ENCODE measurements at places on chromosomes 1 and 21.

DNA sequence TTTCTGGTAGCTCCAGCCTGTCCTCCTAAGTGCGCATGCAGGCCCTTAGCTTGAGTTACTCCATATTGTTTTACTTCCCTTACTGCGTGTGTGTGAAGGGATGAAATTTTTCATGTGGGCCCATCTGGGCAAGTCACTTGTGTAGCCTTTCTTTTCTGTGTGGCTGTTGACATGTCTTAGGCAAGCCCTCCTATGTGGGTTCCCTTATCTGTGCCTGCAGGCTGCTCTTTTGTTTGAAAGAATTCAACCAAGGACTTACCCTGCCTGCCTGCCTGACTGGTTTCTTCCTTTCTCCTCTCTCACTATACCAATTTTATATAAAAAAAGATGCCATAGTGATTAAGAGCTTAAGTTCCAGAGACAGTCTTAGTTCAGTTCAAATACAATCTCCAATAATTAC is 249.3 kb downstream of the ATG4C start:
- no peak for DNase-seq

DNA sequence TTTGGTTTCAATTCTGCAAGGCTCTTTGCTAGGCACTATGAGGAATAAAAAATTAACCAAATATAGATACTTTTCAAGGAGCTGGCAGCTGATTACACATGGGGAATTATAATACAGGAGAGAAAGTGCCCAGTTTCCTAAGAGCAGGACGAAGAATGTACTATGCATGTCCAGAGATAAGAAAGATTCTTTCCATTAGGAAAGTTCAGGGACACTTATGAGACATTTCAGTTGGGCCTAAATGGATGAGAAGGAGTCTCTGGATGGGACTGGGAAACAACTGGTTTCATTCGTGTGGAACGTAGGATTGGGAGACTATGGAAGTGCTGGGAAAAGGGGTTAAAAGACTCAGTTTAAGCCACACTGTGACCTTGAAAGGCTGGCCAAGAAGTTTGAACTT is 63.5 kb upstream of the MROH9 start:
- DNase-seq = no peak

GRCh38 chr1:247228133-247228532 is 27.7 kb upstream of the VN1R5 start:
- DNase-seq = no peak

- no peak for DNase-seq
Observed at GRCh38 chr1:44632598-44632997, 41.7 kb downstream of the TMEM53 start.

- DNase-seq = no peak
Observed at GRCh38 chr1:24696041-24696755, 49.0 kb upstream of the CLIC4 start.

DNA sequence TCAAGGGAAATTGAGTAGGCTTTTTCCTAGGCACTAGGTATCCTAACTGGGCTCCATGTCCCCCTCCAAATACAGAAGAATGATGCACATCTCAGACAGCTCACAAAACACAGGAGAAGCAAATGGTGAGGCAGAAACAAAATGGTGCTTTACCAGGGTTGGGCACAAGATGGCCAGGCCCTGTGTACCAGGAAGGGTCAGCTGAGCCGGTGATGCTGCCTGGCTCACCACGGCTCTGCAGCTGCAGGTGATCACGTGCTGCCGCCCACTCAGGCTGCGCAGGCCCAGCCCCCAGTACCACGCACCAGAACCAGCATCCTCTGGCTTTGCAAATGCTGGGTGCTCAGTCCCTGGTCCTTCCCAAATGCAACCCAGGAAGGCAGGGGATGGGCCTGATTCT is 993 bp upstream of the DSCAM start:
- DNase-seq = no peak

- no peak for DNase-seq
Observed at GRCh38 chr1:36964830-36965229, 69.5 kb downstream of the GRIK3 start.

GRCh38 chr1:35808450-35809113 is 766 bp downstream of the AGO4 start:
- no peak for DNase-seq

- no peak for DNase-seq
Observed at GRCh38 chr1:41404308-41404761, 43.1 kb downstream of the FOXO6 start.

DNA sequence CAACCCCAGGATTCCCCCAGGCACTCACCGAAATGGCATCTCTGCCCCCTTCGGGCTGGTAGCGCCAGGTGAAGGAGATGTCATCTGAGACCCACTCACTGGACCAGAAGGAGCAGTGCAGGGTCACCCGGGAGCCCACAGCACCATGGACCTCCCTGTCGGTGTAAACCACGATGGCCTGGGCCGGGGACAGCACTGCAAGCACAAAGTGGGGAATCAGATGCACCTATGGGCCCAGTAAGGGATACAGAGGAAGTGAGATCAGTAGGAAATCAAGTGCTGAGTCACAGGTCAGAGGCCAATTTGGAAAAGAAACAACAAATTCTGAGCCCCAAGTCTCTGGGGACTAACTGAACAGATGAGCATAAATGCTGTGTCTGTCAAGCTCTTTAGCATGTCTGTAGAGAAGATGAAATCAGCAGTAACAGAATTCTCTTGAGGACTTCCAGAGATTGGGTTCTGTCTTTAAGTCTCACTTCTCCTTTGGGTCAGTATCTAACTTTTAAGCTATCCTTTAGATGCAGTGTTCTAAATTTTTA is 2.5 kb downstream of the MPZ start:
- peak; percentile 22 for DNase-seq

DNA sequence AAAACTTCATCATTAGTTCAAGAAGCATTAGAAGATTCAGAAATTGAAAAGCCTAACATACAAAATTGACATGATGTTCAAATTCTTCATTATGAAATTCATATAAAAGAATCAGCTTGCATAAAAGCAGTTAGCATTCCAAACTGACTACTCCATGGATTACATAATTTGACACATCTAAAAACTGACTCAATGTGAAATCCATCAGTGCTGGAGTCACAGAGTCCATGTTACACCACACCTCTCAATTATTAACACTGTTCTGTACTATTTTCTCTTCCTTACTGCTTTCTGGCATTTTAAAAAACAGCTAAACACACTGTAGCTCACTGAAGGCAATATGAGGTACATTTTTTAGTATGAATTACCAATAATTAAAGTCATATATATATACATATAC is 28.0 kb downstream of the ARHGAP29 start:
- DNase-seq = peak; percentile 15

GRCh38 chr1:184851822-184852746 is 97.4 kb upstream of the EDEM3 start:
- no peak for DNase-seq

- DNase-seq = peak; percentile 81
Observed at GRCh38 chr1:55741516-55741915, 526.4 kb upstream of the USP24 start.

DNA sequence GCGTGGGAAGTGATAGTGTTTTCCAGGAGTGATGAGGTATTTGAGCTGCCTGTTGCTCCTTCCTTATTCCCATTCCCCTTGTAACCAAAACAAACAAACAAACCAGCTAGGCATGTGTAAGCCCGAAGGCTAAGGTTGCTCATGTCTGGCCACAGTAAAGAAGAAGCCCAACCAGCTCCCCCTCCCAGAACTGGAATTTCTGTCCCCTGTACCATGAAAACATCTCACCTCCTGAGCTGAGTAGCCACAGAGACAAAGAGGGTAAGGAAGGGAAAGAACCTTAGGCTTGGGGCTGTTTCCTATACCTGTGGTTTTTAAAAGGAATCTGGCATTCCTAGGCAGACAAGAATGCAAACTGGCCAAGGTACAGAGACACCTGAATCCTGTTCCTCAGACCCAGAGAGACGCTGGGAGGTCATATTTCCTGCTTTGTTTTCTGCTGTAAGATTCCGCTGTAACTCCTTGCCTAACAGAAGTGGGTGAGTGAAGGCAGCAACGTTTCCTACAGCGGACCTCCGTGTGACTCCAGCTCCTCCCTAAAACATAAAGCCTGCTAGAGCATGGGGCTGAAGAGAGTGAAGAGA is 41.7 kb upstream of the RAB4A start:
- DNase-seq = no peak

DNA sequence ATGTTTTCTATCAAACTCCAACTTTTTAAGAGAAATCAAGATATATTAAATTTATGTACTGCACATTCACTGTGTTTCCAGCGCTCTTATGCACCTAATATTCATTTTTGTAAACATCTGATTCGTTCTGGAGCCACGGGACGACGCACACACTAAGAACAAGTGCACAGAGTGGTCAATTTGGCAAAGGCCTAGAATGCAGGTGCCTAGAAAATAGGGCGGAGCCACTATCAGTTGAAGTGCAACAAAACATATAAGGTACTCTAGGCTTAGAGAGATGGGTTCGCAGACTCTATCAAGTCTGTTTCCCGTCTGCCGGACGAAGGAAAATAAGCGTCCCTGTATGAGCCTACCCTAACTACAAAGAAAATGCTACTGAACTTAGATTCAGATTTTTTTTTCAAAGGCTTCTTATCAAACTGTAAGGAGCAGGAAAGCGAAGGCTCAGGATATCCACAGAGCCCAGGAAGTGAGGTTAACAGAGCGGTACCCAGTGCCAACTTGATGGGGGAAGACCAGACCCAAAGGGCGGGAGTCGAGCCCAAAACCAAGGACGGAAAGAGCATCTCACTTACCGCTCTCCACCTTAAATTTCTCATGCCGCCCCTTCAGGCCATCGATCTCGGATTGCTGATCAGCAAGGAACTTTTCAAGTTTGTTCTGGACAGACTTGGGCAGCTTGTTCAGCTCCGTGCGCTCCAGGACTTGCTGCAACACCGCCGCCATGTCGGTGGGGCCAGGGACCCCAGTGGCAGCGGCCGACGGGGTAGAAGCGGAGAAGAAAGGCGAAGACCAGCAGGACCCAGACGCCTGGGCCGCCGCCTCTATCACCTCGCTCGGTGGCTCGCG is 526 bp downstream of the TPR start:
- no peak for DNase-seq

GRCh38 chr1:230681599-230681998 is 32.3 kb downstream of the AGT start:
- DNase-seq = peak; percentile 66

- no peak for DNase-seq
Observed at GRCh38 chr1:99964806-99965205, 5.0 kb upstream of the SLC35A3 start.
